ENCODE measurements at places on chromosomes 4 and X.
A peak's percentile ranks its signal among the peaks of the same experiment; 100 is the strongest.

DNA sequence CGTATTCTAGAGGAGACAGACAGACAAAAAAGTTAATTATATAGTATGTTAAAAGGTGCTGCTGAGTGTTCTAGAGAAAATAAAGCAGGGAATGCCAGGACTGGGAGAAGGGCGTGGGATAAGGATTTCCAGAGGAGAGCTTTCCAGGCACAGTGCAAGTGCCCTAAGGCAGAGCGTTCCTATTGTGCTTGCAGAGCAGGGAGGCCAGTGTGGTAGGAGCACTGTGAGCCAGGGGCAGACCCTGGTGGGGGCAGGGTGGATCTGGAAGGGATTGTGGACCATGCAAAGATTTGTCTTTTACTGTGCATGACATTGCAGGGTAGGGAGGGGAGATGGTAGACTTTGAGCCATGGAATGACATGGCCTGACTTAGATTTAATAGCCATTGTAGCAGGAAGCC is 25.8 kb downstream of the EXOC1 start:
- H3K4me3 ChIP-seq: no peak overlapping the region
- no peaks in the 10 kb centered on the region for H3K4me1 ChIP-seq
- H3K27me3 ChIP-seq: no peaks in the 10 kb centered on the region
- H3K27ac ChIP-seq: no peak overlapping the region

DNA sequence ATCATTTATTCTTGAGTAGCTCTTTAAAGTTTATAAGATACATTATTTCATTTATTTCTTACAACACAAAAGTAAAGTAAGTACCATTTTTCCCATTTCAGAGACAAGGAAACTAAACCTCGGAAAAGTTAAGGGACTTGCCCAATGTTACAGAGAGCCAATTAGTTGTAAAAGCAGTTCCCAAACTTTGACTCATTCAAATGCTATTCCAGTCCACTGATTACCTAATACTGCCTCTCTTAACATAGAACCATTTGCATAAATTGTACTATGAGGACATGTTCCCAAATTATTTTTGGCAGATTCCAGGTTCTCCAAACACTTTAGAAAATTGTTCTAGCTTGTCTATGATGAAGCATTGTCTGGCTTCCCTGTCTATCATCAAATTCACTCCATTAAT is 45.6 kb upstream of the GRIA3 start:
- no peaks in the 10 kb centered on the region for H3K27me3 ChIP-seq
- H3K4me3 ChIP-seq: no peak overlapping the region
- H3K36me3 ChIP-seq: no peaks in the 10 kb centered on the region
- no peak for DNase-seq

DNA sequence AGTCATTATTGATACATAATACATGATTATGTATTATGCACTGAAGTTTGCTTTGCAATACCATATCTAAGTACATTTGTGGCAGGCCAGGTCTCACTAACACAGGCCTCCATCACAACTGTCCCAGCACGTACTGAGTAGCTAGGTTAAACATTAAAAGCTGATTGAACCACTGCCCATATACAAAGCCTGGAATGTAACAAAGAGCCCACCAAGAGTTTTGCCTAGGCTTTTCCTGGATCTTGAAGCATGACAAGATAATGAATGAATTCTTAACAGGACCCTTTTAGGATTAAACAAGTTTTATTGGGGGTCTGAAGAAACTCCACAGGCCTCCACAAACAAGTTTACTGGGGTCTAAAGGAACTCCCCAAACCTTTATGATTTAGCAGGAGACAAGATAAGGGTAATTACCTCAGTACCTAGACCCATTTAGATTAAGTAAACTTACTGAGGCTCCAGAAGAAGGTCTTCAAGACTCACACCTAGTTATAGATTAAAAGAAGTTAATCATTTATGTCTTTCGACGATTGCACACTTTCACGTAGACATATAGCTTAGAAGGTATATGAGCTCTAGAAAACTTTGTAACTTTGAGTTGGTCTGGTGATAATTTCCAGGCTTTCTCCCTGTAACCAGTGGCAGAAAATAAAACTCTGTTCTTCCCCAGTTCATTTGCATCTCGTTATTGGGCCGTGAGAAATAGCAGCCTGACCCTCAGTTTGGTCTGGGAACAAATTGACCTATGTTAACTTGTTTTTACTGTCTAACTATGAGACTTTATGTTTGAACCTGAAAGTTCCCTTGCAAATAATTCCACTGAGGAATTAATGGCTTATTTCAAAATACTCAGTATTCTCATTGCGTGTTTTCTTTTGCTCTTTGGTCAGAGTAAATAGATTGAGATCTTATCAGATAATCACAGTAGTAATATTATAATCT is 84.8 kb downstream of the PHEX start:
- H3K27ac ChIP-seq: no peak overlapping the region
- H3K27me3 ChIP-seq: no peaks in the 10 kb centered on the region
- H3K36me3 ChIP-seq: no peaks in the 10 kb centered on the region

GRCh38 chr4:13543032-13543838 is 1.1 kb downstream of the NKX3-2 start:
- H3K27ac ChIP-seq: no peak overlapping the region
- DNase-seq: no peak
- H3K4me3 ChIP-seq: peak overlapping the region; percentile 65

DNA sequence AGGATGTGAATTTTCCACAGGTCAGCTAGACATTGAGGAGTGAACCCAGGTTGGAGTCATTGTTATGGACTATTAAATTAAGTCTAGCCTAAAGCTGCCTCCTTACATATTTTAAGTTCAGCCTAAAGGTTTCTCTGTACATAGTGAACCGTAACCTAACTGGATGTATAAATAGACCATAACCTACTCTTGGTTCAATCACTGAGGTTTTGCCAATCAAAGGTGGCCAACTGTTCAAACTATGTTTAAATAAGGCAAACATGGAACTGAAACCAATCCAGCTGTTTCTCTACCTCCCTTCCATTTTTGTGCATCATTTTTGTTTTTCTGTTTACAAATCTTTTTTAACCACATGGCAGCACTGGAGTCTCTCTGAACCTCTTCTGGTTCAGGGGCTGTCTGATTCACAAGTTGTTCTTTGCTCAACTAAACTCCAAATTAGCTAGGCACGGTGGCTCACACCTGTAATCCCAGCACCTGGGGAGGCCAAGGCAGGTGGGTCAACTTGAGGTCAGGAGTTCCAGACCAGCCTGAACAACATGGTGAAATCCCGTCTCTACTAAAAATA is 43.9 kb upstream of the SFRP2 start:
- H3K4me1 ChIP-seq: no peaks in the 10 kb centered on the region
- no peak for DNase-seq
- H3K4me3 ChIP-seq: no peak overlapping the region
- H3K27me3 ChIP-seq: no peaks in the 10 kb centered on the region

DNA sequence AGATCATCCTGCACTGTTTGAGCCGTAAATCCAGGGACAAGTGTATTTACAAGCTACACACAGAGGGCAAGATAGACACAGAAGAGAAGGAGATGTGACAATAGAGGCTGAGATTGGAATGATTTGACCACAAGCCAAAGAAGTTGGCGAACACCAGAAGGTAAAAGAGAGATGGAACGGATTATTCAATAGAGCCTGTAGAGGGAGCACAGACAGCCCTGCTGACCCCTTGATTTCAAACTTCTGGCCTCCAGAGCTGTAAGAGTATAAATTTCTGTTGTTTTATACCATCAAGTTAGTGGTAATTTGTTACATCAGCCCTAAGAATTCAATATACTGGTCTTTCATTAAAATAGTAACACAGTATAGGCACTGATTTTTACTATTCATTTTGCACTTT is 447.8 kb downstream of the FAT4 start:
- H3K36me3 ChIP-seq: no peaks in the 10 kb centered on the region
- H3K4me1 ChIP-seq: no peaks in the 10 kb centered on the region
- no peaks in the 10 kb centered on the region for H3K27me3 ChIP-seq
- no peak overlapping the region for H3K4me3 ChIP-seq
- H3K27ac ChIP-seq: no peak overlapping the region

DNA sequence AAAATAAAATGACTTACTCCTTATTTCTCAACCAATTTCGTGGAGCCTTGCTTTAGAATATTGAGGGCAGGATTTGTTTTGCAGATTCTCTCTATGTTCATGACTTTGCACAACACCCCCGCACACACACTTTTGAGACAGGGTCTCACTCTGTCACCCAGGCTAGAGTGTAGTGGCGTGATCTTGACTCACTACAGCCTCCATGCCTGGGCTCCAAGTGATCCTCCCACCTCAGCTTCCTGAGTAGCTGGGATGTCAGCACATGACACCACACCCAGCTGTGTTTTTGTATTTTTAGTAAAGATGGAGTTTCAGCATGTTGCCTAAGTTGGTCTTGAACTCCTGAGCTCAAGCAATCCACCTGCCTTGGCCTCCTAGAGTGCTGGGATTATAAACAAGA is 12.0 kb downstream of the CT47C1 start:
- H3K27ac ChIP-seq: no peak overlapping the region
- no peaks in the 10 kb centered on the region for H3K4me1 ChIP-seq
- no peaks in the 10 kb centered on the region for H3K27me3 ChIP-seq
- no peak overlapping the region for H3K4me3 ChIP-seq
- no peak for DNase-seq
- no peaks in the 10 kb centered on the region for H3K36me3 ChIP-seq

DNA sequence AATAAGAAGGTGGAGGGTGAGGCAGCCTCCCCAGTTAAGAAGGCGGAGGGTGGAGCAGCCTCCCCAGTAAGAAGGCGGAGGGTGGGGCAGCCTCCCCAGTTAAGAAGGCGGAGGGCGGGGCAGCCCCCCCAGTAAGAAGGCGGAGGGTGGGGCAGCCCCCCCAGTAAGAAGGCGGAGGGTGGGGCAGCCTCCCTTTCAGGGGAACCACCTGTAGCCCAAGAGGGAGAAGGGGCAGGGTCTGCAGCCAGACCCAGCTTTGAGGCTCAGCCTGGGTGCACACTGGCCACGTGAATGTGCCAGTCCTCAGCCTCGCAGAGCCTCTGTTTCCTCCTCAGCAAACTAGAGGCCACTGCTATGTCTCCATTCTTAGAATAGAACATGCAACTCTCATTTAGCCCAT is 52.6 kb downstream of the HMX1 start:
- no peak overlapping the region for H3K27ac ChIP-seq
- H3K4me3 ChIP-seq: no peak overlapping the region
- peak; percentile 10 for DNase-seq
- H3K4me1 ChIP-seq: no peaks in the 10 kb centered on the region
- no peaks in the 10 kb centered on the region for H3K36me3 ChIP-seq
- H3K27me3 ChIP-seq: peaks cover 17% of the 10 kb centered on the region

DNA sequence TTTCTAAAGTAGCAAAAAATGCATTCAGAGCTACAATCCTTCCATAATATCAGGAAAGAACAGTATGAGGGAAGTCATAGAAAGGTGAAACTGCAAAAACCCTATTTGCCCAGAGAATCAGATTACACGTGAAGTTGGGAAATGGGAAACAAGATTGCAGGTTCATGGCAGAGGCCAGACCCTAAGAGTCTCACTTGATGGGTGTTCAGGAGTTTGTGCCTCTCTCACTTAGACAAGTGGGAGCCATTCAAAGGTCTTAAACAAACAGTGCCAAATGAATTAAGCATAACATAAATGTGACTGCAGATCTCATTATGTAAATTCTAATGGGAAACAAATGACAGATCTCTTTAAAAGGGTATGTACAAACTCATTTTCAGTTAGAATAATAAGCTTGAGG is 91.6 kb downstream of the ARAP2 start:
- no peak for DNase-seq
- H3K4me1 ChIP-seq: no peaks in the 10 kb centered on the region
- H3K4me3 ChIP-seq: no peak overlapping the region
- no peak overlapping the region for H3K27ac ChIP-seq

- no peak overlapping the region for H3K27ac ChIP-seq
- H3K4me1 ChIP-seq: no peaks in the 10 kb centered on the region
- DNase-seq: no peak
- H3K27me3 ChIP-seq: no peaks in the 10 kb centered on the region
- H3K4me3 ChIP-seq: no peak overlapping the region
Measured at GRCh38 chr4:36502350-36502749, 220.9 kb downstream of the DTHD1 start.

DNA sequence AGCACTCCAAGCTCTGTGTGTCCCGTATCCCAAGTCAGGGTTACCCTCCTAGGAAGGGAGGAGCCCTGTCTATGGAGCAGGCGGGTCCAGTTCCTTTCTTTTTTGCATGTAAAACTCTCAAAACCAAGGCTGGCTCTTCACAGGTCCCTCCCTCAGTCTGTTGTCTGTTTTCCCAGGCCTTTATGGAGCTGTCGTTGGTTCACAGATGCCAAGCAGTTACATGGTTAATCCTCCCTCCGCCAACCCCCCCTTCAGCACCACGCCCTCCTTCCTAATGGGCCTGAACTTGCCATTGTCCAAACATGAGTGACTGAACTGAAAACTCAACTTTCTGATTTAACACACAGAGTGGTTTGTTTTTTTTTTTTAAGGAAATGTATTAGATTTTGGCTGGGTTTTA is 148.3 kb downstream of the STOX2 start:
- H3K27ac ChIP-seq: no peak overlapping the region
- no peak overlapping the region for H3K4me3 ChIP-seq
- H3K36me3 ChIP-seq: no peaks in the 10 kb centered on the region
- no peaks in the 10 kb centered on the region for H3K27me3 ChIP-seq
- H3K4me1 ChIP-seq: no peaks in the 10 kb centered on the region

DNA sequence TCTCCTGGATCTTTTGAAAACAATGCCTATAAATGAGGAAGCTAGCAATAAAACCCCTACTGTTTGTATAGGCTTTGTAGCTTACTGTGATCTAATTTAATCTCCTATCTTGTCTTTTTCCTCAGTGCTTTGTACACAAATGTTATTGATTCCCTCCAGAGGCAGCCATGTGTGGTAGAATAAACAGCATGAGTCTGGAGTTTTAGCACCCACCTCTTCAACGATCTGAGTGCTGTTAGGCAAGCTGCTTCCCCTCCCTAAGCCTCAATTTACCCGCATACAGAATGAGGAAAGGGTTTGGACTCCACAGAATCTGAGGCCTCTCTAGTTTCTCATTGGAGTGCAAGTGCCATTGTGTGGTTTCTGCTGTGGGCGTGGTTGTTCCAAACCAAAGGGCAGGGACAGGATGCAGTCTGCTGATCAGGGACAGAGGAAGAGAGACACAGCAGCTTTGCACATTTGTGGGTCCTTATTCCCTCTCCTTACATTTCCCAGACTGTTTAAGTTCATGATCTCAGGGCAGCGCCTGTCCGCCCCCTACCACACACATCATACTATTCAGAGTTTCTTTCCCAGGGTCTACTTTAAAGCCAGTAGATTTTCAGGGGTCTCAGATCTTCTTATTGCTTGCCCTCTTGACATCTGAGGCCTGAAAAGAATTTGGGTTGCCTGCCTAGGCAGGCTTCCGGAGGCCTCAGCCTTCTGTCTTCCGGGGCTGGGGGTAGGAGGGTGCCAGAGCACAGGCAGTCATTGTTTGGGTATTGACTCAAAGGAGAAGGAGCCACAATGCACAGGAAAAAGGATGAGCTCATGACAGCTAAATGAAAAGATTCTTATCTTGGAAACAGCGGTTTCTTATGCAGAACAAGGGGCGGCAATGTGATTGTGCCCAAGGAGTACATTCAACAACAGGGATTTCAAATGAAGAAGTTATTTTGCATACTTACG is 114.9 kb upstream of the TEX13D start:
- H3K4me1 ChIP-seq: peaks cover 7% of the 10 kb centered on the region
- H3K27ac ChIP-seq: peak overlapping the region; percentile 67
- no peak overlapping the region for H3K4me3 ChIP-seq
- DNase-seq: no peak
- H3K27me3 ChIP-seq: no peaks in the 10 kb centered on the region

Measured in lower lobe of right lung (tissue), 2 donors.